ENCODE measurements at places on chromosomes 2 and 18.
A peak's percentile ranks its signal among the peaks of the same experiment; 100 is the strongest.

DNA sequence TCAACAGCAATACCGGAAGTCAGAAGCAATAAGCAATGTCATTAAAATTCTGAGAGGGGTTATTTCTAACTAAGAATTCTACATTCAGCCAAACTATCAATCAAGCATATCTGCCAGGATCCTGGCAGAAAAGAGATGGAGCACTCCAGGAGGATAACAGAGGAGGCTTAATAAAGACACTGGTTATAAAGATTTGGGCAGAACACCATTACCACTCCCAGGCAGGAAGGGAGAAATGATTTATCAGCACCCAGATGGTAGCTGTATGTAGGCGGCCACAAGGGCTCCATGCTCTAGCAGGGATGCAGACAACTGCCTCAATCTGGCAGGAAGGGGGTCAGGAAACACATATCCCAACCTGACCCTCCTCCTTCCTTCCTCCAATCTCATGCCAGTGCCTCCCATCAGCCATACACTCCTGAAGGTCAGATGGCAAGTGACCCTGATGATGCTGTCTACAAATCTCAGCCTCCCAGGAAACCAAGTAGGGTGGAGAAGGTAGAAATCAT is 20.5 kb upstream of the TNFAIP6 start:
- ATAC-seq: no peak

GRCh38 chr2:127951026-127951425 is 65.3 kb upstream of the AMMECR1L start:
- ATAC-seq: no peak

DNA sequence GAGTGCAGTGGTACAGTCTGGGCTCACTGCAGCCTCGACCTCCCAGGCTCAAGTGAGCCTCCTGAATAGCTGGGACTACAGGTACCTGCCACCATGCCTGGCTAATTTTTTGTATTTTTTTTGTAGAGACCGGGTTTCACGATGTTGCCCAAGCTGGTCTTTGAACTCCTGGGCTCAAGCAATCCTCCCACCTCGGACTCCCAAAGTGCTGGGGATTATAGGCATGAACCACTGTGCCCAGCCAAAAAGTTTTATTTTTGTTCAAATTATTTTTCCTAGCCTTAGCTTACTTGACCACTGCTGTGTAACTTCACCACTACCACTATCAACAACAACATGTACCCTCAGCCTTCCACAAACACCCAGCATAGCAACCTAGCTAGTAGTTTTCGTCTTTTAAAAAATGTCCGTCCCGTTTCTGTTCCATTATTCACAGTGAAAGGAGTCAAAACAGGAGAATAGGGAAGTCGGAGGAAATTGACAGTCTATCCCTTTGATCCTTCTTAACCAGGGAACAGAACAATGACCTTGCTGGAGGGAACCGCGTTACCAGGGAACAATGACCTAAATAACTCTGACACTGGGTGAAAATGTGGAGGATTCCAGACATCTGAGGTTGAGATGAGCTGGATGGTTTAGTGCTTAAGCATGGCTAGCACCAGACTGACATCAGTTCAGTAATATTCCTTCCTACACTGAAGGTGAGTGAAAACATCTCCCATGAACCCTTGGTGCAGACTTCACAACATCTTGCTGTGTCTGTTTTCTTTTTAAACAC is 69.2 kb upstream of the ARL4C start:
- no peak for ATAC-seq

DNA sequence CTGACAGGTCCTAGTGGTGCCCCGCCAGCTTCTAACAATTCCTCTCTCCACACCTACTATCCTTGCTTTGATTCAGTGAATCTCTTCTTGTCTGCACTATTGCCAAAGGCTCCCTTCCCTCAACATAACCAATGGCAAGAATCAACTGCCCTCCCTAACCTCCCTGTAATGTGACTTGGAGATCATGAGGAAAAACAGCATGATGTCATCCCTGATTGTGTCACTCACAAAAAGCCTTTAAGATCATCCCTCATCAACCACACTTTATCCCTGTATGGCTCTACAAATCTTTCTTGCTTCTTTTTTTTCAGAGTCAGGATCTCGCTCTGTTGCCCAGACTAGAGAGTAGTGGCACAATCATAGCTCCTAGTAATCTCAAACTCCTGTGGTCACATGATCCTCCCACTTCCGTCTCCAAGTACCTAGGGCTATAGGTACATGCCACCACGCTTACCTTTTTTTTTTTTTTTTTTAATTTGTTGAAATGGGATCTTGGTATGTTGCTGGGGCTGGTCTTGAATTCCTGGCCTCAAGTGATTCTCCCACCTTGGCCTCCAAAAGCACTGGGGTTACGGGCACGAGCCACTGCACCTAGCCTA is 19.7 kb downstream of the SAP130 start:
- ATAC-seq: no peak

GRCh38 chr2:145079641-145080040 is 559.7 kb upstream of the ZEB2 start:
- ATAC-seq: no peak

- peak; percentile 26 for ATAC-seq
These were observed at the start of gene MBD5 for GRCh38 chr2:148021059-148021861. TSS of gene MBD5 (plus strand) at chr2:148021091.

- ATAC-seq: no peak
These were observed 178.6 kb downstream of the TMEM18 start for GRCh38 chr2:498493-499178.

All from gastroesophageal sphincter (tissue), 4 donors.